Activated naive CD4-positive, alpha-beta T cell treated with anti-CD3 and anti-CD28 coated beads, Interleukin-2, amount 10 ng/mL, durations not matched to agents 7 days and 5 days (primary cell): ENCODE measurements at places on chromosomes 2 and 18.
A peak's percentile ranks its signal among the peaks of the same experiment; 100 is the strongest.

- no peak overlapping the region for H3K4me3 ChIP-seq
- DNase-seq, result no peak
- peaks cover 6% of the 10 kb centered on the region for H3K4me1 ChIP-seq
- H3K36me3 ChIP-seq, result no peaks in the 10 kb centered on the region
These were observed 20.2 kb upstream of the MRO start for GRCh38 chr18:50839996-50840395.

- H3K36me3 ChIP-seq, result no peaks in the 10 kb centered on the region
- no peak overlapping the region for H3K4me3 ChIP-seq
- peaks cover 63% of the 10 kb centered on the region for H3K4me1 ChIP-seq
- H3K27me3 ChIP-seq, result peaks cover 2% of the 10 kb centered on the region
- no peak overlapping the region for H3K27ac ChIP-seq
- no peak for DNase-seq
These were observed 86.3 kb downstream of the ALPK2 start for GRCh38 chr18:58542426-58543159.

DNA sequence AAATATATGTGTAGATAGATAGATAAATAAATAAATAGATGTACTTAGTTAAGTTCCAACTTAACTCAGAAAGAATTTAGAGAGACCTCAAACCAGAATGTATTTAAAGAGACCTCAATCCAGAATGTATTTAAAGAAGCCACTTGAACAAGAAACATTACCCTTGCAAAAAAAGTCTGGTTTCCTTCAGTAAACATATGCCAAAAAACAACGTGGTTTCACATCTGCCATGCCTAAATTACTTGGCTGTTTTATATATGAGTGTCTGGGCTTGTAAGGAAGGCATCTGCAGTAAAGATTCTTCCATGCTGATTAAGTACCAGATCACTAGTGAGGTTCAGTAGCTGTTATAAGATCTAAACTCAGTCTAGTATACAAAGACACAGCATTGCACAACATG lies 29.1 kb upstream of the RPE start:
- no peak overlapping the region for H3K4me3 ChIP-seq
- peaks cover 8% of the 10 kb centered on the region for H3K27me3 ChIP-seq
- no peak overlapping the region for H3K27ac ChIP-seq

DNA sequence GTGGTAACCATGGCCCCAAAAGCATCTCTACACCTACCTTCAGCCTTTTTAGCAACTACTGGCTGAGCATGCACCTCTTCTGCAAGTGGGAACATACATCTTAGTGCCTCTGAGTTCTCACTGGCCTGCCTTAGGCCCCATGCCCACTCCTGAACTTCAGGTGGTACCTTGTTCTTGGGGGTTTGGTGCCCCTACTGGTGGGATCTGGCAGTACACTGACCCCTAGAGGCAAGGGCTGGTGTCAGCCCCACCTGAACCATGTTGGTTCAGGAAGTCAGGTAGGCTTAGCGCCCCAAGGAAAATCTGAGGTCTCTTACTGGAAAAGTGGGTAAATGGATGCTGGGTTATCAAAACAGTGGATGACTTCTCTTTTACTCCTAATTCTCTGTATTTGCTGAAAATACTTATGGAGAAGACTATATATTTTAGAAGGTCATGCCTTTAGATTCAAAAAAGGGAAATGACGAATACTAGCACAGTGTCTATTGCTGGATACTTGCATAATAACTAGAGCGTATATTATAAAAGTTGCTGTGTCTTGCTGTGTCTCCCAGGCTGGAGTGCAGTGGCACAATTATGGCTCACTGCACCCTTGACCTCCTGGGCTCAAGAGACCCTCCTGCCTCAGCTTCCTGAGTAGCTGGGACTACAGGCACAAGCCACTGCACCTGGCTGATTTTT lies 84.6 kb downstream of the RAB31 start:
- H3K4me1 ChIP-seq, result no peaks in the 10 kb centered on the region
- no peak overlapping the region for H3K27ac ChIP-seq
- DNase-seq, result peak; percentile 45
- H3K27me3 ChIP-seq, result peaks cover 8% of the 10 kb centered on the region
- H3K4me3 ChIP-seq, result no peak overlapping the region
- no peaks in the 10 kb centered on the region for H3K36me3 ChIP-seq

- DNase-seq, result no peak
- no peaks in the 10 kb centered on the region for H3K4me1 ChIP-seq
These were observed 131.6 kb downstream of the SCG2 start for GRCh38 chr2:223470602-223471001.

GRCh38 chr2:56239437-56239836 lies 55.6 kb downstream of the CCDC85A start:
- H3K36me3 ChIP-seq, result no peaks in the 10 kb centered on the region
- H3K27ac ChIP-seq, result no peak overlapping the region
- H3K27me3 ChIP-seq, result no peaks in the 10 kb centered on the region
- H3K4me1 ChIP-seq, result no peaks in the 10 kb centered on the region
- no peak overlapping the region for H3K4me3 ChIP-seq

GRCh38 chr2:119849838-119850565 lies 90.3 kb downstream of the PTPN4 start:
- H3K4me1 ChIP-seq, result peaks cover 4% of the 10 kb centered on the region
- H3K27me3 ChIP-seq, result no peaks in the 10 kb centered on the region
- H3K36me3 ChIP-seq, result peaks cover 44% of the 10 kb centered on the region

- H3K27ac ChIP-seq, result no peak overlapping the region
- no peak overlapping the region for H3K4me3 ChIP-seq
- H3K4me1 ChIP-seq, result no peaks in the 10 kb centered on the region
- no peaks in the 10 kb centered on the region for H3K36me3 ChIP-seq
- peaks cover 19% of the 10 kb centered on the region for H3K27me3 ChIP-seq
These were observed 167.8 kb downstream of the BCL11A start for GRCh38 chr2:60385648-60386047.
